ENCODE measurements at places on chromosomes 4 and X.

DNA sequence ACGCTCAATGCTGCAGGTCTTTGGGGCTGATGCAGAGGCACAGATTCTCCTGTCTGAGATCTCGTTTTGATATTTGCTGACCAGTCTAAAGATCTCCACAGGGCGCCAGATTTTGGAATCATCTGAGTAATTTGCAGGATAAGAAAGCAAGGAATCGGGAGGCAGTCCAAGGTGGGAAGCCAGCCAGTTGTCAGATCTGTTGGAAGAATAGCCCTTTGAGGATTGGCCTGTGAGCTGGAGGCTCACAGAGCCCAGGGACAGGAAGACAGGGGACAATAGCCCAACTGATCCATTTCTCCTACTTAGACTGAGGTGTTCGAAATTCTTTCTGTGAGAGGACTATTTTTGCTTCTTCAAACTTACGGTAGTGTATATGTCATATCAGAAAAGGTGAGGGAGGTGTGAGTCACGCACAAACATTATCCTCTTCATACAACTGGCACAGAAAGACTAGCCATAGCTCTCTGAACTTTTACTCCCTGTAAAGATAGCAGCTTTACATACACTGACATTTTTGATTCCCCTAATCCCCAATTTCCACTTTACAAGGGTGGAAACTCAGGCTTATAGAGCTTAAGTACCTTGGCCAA is 8.8 kb downstream of the DIPK2B start:
- no peak for DNase-seq

DNA sequence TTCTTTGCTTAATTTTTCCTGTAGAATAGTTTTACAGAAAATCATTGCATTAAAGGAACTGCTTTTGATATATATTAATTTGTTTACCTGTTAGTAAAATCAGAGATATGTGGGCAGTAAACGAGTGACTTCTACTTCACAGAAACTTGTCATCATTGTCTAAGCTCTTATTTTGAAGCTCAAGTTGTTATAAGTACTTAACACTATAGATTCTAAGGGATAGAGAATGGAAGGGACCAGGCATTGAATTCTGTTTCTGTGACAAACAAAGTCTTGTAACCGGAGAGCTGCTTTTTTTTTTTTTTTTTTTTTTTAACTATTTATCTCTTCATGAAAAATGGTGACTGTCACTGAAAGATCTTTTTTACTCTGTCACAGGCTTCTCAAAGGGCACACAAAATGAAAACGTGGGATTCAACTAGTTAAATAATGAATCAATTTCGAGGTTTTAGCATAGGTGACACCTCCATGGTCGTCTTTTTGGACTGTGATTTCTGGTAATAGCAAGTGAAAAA is 14.4 kb downstream of the STK26 start:
- DNase-seq: no peak

GRCh38 chr4:103410386-103410785 is 212.2 kb upstream of the CENPE start:
- DNase-seq: no peak

DNA sequence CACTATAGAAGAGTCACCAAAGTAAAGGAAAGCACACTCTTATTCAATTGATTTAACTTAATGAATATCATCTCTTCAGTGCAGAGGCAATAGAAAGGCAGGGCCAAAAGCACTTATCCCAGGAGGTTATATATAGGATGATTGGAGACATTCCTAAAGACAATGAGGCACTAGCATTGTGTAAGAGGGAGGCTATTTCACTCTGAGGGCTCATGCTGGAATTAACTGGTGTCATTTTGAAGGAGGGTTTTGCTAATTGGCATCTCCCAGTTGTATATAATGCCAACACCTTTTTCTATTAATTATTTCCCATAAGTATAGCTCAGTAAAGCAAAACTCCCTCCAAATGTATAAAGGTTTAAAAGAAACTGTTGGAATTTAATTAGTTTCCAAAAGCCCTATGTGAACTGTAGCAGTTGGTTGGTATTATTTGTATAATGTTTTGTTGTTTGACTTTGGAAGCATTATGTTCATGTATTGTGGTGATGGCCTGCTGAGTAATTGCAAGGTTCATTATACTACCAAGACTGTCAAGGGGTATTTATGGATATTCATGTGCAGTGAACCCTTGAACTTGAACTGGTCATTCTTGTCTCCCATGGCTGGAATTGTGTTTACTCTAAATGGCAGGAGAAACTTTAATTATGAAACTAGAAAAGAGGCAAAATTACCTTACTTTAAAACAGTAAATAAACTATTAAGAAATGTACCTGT is 270.3 kb downstream of the BMPR1B start:
- no peak for DNase-seq

DNA sequence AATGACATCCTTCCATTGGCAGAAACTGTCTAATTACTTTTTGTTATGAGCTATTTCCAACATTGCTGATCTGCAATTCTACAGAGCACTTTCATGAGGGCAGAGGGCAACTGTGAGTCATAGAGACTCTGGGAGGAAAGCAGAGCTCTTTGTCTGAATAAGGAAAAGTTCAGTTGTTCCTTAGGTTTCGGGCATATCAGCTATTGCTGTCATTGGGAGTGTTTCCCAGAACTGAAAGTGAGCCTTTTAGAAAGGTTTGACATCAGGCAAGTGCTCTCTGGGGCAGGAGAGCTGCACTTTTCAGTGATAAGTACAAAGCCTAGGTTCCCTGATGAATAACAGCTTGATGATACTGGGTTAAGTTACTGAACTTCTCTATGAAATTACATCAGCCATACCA is 119.2 kb upstream of the EDNRA start:
- DNase-seq: no peak

- no peak for DNase-seq
Observed at GRCh38 chrX:78931814-78932213, 13.4 kb upstream of the P2RY10 start.

- no peak for DNase-seq
Observed at GRCh38 chrX:110748256-110748806, 47.3 kb downstream of the CHRDL1 start.

- no peak for DNase-seq
Observed at GRCh38 chr4:56764775-56765174, 56.7 kb downstream of the SPINK2 start.

DNA sequence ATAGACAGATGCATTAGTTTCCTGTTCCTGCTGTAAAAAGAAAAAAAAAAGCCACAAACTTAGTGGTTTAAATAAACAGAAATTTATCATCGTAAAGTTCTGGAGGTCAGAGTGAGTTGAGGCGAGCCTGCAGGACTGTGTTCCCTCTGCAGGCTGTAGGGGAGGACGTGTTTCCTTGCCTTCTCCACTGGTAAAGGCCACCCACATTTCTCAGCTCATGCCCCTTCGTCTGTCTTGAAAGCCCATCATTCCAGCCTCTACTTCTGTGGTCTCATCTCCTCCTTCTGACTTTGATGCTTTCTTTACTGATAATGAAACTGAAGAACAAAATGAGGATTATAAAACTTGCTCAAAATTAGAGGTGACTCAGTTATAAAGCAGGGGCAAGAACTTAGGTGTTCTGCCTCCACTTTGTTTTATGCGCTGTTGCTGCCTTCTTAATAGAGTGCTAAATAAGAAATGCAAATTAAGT is 143.0 kb downstream of the STIM2 start:
- no peak for DNase-seq

DNA sequence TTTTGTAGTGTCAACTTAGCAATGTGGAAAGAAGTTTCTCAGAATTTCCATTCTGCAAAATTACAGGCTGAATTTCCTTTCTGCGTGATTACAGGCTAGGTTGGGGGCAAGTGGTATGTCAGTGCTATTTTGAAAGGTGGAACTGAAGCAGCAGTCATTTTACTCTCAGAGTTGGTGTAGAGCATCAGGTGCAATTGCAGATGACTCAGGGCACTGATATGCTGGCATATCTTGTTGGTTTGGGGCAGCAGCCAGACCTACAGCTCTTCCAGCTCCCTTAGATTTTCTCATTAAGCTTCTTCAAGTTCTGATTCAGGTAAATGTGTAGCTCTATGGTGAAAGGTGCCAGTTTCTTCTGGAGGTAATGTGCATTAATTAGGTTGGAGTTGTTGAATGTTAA is 930.7 kb upstream of the PCDH10 start:
- no peak for DNase-seq

- DNase-seq: no peak
Observed at GRCh38 chr4:181106398-181106797, 1136.8 kb upstream of the TENM3 start.

DNA sequence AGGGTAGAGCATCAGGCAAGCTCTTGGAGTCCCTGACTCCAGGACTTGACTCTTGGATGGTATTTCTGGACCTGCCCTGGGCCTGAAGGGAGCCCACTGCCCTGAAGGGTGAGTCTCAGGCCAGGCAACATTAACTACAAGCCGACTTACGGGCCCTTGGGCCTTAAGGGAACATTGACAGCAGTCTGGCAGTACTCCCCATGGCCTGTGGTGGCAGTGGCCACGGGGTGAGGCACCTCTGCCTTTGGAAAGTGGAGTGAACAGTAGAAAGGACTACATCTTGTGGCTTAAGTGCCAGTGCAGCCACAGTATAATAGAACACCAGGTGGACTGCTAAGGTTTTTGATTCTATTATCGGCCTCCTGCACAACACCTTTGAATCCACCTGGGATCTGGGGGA is 36.3 kb downstream of the SH3BGRL start:
- no peak for DNase-seq

- DNase-seq: no peak
Observed at GRCh38 chrX:138485767-138486166, 225.8 kb downstream of the FGF13 start.

DNA sequence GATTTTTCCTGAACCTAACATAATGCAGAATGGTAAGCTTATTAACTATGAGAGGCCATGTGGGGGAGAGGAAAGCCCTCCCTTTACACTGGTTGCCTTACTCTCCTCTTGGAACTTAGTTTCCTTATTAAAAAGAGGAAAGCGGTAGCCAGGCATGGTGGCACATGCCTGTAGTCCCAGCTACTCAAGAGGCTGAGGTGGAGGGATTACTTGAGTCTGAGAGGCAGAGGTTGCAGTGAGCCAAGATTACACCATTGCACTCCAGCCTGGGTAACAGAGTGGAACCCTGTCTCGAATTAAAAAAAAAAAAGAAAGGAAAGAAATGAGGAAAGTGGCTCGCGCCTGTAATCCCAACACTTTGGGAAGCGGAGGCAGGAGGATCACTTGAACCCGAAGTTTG is 2.0 kb downstream of the FAM47E start:
- no peak for DNase-seq

All from stimulated activated CD8-positive, alpha-beta memory T cell treated with anti-CD3 and anti-CD28 coated beads, Interleukin-4, amount 100 ng/mL, for 4 hours (primary cell).